ENCODE measurements at places on chromosomes 11 and 22.

- no peak for DNase-seq
Observed at GRCh38 chr22:23767303-23767672, 484 bp downstream of the CHCHD10 start.

GRCh38 chr11:131408025-131408640 is 37.7 kb downstream of the NTM start:
- peak; percentile 61 for DNase-seq

GRCh38 chr11:46983598-46983997 is 47.0 kb downstream of the CSTPP1 start:
- no peak for DNase-seq

- no peak for DNase-seq
Observed at GRCh38 chr11:10608584-10608983, 40.1 kb upstream of the LYVE1 start.

DNA sequence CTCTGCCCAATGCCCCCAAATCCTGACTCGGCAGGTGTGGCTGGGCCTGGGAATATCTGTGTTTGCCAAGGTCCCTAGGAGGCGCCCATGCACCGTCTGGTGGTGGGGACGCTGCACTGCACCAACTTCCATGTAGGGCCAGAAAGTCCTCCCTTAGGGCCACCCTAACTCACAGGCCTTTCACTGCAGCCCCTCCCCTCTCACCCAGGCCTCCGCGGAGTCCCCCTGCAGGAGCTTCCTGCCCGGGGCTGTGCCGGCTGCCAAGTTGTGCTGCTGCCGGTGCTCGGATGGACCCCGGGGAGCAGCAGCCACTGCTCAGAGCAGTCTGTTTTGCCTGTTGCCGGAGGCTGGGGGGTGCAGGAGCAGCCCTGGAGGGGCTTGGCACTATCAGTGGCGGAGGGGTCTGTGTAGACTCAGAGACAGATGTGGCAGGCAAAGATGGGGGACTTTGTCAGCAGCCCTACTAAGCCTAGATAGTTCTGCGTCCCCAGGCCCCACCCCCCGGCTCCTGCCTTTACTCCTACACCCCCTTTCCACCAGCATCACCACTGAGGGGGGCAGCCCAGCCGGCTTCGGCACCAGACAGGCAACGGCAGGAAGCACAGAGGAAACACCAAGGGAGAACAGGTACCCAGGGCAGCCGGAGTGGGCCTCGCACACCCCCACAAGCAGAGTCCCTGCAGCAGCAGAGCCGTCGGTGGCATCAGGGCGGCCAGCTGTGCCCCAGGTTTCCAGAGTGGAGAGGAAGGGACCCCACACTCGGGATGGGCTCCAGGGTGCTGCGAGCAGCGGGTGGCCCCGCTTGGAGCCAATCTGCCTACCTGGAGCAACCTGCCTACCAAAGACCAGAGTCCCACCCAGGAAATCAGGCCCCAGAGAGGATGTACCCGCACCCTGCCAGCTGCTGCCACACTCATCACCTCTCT is 124.3 kb downstream of the TRIM29 start:
- DNase-seq, result peak; percentile 13

All from fibroblast of skin of right biceps (primary cell).